Thyroid gland (tissue), 4 donors: ENCODE measurements at places on chromosomes 3 and 15. TPM values are rescaled to one million over a fixed set of nuclear protein-coding genes. Genes with fewer than 3 reads are reported as not detected.

GRCh38 chr3:117681619-117682018 lies 972.0 kb downstream of the TUSC7 start:
- no peak for DNase-seq

GRCh38 chr15:42523331-42523730 lies 25.3 kb downstream of the LRRC57 start:
- DNase-seq: no peak

DNA sequence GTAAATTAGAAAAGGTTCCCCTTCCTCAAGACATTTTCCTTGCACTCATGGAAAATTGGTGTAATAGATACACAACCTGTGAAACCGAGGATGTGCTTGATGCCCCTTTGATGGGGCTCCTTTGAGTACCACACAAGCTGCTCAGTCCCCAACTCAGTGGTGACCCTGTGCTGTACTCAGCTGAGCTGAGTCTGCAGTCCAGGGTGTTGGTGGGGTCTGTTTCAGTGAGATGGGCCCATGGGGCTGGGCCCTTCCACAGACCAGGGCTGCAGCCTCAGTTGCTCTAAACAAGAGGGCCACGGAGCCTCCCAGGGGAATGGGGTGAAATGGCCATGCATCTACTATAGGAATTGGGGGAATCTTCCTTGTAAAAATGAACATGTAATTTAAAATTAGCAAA lies 39.3 kb downstream of the KY start:
- DNase-seq: no peak

DNA sequence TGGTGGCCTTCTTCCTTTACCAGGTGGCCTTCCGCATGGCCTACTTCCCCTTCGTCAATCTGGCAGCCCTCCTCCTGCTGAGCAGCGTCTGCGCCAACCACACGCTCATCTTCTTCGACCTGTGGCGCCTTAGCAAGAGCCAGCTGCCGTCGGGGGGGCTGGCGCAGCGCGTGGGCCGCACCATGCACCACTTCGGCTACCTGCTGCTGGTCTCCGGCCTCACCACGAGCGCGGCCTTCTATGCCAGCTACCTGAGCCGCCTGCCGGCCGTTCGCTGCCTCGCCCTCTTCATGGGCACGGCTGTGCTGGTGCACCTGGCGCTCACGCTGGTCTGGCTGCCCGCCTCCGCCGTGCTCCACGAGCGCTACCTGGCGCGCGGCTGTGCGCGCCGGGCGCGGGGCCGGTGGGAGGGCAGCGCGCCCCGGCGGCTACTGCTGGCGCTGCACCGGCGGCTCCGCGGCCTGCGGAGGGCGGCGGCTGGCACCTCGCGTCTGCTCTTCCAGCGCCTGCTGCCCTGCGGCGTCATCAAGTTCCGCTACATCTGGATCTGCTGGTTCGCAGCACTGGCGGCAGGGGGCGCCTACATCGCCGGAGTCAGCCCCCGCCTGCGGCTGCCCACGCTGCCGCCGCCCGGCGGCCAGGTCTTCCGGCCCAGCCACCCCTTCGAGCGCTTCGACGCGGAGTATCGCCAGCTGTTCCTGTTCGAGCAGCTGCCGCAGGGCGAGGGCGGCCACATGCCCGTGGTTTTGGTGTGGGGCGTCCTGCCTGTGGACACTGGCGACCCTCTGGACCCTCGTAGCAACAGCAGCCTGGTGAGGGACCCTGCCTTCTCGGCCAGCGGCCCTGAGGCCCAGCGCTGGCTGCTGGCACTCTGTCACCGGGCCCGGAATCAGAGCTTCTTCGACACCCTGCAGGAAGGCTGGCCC lies 9.9 kb downstream of the DISP2 start:
- peak; percentile 95 for DNase-seq

DNA sequence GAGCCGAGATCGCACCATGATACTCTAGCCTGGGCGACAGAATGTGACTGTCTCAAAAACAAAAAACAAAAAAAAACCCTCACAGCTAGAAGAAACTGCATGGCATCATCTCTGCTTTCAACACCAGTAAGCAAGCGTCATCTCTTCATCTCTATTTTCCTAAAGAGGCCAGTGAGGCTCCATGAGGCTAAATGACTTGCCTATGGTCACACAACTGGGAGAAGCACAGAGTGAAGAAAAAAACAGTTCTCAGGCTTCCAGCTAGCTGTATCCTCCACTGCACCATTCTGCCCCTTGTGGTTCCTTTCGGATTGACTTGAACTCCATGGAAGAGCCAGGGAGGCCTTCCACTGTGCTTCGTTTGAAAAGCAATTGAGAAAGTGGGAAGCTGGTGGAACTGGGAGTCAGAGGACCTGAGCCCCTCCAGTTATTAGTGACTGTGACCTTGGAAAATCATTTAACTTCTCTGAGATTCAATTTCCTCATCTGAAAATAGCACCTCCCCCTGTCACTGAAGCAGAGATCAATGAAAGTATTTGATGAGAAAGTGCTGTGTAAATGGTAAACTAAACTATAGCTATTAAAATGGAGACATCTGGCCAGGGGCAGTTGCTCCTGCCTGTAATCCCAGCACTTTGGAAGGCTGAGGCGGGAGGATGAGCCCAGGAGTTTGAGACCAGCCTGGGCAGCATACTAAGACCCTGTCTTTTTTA lies 32.1 kb upstream of the DENND4A start:
- peak; percentile 60 for DNase-seq

DNA sequence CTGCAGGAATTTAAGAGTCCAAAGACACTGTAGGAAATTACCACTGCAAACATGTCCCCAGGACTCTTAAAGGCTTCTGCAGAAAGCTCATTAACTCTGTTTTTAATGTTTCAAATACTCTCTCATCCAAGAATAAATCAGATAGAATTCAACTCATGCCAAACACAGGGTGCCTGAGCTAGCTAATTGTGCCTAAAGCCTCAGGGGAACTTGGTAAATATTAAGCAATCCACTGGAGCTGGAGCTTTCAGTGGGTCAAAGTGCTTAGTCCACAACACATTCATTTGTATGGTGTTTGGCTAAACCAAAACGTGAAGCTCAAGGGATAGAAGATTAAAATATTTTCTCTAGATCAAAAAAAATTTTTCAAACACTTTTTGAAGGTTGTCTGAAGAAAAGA lies 131.4 kb downstream of the THRB start:
- no peak for DNase-seq

DNA sequence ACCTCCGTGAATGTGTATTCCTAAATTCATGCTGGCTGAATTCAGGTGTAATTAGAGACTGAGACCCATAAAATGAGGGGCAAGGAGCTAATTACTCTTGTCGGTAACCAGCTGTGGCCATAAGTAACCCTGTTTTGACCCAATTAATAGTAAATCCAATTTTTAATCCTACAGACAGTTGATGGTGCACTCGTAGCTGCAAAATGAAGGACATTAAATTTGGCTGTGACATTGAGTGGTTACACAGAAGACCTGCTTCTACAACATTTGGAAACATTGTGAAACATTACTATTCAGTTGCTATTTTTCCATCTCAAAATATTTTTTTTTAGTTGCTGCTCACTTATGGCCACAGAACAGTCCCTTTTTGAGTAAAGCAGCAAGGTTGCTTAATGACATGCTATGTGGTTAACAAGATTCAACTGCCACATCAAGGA lies 33.0 kb downstream of the MBNL1 start:
- no peak for DNase-seq

The FBXO40 gene
- not detected for total RNA-seq

The CRABP1 gene
- 19.6 TPM for total RNA-seq

DNA sequence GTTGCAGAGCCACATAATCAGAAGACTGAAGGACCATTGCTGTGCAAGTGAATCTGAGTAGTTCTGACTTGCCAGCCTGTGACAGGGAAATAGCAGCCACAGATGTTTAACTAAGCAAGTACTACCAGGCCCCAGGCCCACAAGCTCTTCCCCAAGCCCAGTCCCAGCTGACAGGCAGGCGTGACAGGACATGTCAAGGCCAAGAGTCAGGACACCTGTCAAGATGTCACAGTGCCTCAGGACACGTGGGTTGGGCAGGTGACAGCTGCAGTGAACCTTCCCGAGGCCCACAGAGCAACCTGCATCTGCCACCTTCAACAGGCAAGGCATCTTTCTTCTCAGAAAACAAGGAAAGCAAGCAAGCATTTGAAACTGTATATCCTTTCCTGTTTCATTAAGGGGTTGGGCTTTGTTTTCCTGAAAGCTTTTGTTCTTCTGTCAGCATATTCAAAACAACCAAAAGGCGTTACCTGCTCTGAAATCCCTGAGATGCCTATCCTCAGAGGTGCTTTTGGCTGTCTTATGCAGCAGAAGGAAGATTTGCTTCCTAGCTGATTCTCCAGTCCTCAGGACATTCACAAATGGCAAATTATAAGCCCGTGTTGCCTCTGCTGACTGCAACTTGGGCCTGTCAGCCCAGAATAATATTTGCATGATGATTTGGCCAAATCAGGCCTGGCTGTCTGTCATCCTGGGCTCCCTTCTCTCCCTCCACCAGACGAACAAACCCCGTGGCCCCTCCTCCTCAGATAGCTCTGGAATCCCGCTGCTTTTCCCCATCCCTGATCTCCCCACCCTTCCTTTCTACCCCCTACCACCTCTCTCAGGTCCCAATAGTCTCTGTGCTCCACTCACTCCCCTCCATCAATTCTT lies 171.8 kb upstream of the WNT5A start:
- no peak for DNase-seq

GRCh38 chr3:17290894-17291293 lies 406.1 kb downstream of the PLCL2 start:
- DNase-seq: no peak

- no peak for DNase-seq
Observed at GRCh38 chr15:27847775-27848710, 251.1 kb downstream of the OCA2 start.

DNA sequence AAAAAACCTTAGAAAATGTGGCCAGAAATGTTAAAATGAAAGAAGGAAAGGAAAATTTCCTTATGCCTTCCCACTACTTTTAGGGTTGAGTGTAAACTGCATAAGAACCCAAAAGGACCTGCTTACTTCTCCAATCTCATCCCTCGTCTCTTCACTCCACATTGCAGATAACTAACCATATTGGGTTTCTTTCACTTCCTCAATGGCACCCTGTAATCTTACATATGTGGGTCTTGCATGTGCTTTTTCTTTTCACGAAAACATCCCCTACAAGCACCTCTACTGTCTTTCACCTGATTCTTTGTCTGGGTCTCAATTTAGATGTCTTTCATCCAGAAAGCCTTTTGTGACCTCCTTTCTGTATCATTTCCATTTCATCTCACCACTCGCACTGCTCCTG lies 23.1 kb downstream of the EOMES start:
- DNase-seq: no peak

DNA sequence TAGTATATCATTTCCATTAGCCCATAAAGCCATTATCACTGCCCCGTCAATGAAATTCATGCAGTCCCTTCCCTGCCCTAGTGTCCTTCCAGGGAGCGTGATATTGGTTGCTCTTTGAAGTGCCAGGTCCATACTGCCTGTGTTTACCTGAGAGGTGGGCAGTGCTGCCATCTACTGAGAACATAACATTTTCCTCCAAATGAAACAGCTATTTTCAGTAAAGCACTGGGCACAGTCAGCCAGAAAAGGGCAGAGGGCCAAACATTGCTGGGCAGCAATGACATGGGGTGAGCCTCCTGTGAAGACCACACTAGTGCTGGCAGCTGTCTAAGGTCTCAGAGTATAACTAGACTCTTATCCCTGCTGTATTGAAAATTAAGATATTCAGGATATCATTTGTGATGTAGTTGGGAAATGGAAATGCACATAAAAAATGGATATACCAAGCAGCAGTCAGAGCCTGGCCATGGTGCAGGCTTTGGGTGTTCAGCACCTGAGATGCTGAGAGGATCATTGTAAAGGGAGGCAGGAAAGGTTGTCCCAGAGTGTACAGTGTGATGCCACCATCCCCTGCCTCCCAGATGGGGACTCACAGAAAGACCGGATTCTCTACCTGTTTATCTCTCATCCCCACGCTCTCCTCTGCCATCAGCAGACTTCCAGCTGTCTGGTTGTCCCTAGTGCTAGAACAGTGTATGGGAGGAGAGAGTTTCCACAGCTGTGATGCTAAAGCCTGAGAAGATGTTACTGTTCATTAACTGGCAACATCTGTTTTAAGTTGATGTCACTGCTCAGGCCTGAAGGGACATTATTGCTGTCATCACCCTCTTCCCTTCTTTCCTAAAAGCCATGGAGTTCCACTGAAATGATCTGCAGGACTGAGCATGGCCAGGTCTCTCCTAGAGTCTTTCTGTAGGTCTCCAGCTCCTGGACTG lies 108.8 kb downstream of the ARNT2 start:
- peak; percentile 66 for DNase-seq

DNA sequence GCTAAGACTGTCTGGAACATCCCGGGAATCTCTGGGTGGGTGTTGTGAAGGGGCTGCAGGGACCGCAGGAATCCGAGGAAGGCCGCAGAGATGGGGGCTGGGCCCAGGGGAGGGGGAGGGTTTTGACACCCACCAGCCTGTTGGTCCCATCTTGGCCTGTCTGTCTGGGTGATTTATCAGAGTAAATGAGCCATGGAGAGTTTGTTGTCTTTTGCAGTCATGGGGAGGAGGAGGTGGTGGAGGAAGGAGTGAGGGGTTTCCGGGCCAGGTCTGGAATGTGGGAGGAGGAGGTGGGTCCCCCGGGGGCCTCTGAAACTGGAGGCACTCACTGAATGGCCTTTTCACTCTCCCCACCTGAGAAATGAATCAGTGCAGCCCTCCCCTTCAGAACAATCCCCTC lies 11.5 kb downstream of the SEMA3F start:
- no peak for DNase-seq

- DNase-seq: no peak
Observed at GRCh38 chr3:60707452-60708020, 543.7 kb downstream of the FHIT start.
